CD4-positive, alpha-beta T cell treated with Interleukin-15 for 4 hours (primary cell): ENCODE measurements at places on chromosomes 16 and 17.

DNA sequence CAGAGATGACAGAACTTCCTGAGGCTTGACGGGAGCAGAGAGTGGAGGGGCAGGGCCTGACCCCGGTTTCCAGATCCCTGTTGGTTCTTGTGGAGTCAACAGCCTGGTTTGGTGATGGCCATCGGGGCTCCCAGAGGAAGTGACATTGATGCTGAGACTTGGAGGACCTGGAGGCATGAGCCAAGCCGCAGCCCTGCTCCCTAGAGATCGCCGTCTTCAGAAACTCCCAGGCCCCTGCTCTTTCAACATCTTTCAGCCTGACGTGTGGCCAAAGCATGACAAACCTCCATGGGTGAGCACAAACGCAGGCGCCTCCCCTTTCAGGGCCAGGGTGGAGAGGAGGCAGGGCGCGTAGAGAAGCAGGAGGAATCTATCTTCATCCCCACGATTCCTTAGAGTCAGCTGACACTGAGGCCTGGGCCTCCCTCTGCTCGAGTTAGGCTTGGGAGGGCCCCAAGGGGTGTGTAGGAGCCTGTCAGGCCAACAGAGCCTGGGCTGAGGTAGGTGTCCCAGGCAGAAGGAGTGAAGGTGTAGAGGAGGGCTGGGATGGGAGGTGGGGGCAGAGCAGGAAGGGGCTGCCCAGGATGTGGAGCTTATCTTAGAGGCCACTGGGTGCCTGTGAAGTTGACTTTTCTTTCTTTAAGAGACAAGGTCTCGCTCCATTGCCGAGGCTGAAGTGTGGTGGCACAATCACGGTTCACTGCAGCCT lies 56.1 kb upstream of the MED9 start:
- DNase-seq: no peak

GRCh38 chr16:34803683-34804416 lies 1344.4 kb downstream of the TP53TG3F start:
- no peak for DNase-seq

- no peak for DNase-seq
These were observed 10.4 kb downstream of the RPUSD1 start for GRCh38 chr16:777826-778225.

- no peak for DNase-seq
These were observed 15.7 kb upstream of the DHX8 start for GRCh38 chr17:43467981-43468581.

GRCh38 chr17:70137451-70138230 lies 31.7 kb upstream of the KCNJ2 start:
- DNase-seq: no peak

- no peak for DNase-seq
These were observed 4.6 kb upstream of the SOCS1 start for GRCh38 chr16:11260596-11260966.

DNA sequence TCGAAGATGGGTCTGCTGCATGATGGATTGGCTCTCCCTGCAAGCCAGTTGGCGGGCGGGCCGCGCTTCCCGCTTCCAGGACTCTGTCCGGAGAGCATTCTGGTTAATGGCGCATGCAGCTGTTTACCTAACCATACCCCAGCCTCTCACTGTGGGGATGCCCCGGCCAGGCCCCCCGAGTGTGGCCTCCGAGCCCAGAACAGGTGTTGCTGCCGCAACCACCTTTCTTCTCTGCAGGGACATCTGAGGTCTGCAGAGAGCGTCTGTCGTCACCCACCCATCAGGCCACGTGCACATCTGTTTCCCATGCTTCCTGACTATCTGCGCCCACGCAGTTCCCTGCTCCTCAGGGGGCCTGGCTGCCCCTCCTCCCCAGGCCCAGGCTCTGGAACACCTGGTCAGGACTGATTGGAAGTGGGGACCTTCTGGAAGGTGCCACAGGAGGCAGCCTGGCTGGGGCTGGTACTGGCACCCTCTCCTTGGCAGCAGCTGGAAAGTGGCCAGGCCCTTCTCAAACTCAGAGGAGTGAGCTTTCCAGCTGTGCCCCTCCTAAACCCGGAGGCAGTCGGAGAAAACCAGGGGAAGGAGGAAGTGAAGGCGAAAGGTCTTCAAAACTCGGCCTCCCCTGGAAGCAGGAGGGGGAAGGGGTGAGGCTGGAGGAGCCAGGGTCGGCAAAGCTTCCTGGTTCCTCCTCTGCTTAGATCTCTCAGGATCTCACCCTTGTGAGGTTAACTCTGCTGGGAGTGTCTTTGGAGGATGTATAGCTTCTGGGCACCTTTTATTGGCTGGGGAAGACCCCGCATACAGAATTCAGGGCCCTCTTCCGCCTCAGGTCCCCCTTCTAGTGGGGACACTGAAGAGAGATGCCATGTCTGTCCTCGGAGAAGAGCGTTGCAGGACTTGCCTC lies 64.5 kb upstream of the CIBAR2 start:
- no peak for DNase-seq

GRCh38 chr16:69306031-69306430 lies 5.1 kb upstream of the VPS4A start:
- no peak for DNase-seq

DNA sequence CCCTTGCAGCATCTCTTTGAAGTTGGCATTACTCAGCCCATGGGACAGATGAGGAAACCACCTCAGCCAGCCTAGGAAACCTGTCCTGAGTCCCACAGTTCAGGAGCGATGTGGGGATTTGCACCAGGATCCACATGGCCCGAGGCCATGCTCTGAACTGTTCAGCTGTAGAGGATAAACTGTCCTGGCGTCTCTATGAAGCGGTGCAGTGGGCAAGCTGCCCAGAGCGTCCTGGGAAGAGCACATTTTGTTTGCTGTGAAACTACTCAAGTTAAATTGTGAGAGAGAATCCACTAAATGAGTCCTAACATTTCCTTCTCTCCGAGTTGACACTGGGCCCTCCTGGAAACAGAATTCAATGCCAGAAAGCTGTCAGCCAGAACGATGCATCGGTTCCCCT lies 276.6 kb upstream of the TNRC6C start:
- no peak for DNase-seq

DNA sequence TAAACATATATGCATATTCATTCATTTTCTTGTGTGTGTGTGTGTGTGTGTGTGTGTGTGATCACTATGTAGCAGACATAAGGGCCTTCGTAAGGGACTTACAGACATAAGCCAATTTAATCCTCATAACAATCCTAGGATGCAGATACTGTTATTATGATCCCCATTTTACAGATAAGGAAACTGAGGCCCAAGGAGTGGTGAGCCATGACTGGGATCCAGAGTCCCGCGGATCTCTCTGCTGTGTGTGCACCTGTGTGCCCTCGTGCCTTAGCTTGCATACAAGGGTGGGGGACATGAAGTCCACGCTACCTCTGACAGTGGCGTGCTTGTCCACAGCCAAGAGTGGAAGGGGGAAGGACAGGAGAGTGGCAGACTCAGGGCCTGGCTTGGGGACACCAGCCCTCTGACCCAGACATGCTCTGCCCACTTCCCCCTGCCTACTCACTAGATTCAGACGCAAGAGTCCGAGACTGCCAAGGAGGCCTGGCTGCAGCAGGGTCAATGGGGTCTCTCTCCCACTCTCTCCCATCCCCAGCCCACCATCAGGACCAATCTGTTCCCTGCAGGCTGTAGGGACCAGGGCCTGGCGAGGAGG lies 9.8 kb upstream of the SMTNL2 start:
- DNase-seq: no peak

GRCh38 chr16:85611444-85612190 lies 1.5 kb upstream of the GSE1 start:
- peak; percentile 20 for DNase-seq

DNA sequence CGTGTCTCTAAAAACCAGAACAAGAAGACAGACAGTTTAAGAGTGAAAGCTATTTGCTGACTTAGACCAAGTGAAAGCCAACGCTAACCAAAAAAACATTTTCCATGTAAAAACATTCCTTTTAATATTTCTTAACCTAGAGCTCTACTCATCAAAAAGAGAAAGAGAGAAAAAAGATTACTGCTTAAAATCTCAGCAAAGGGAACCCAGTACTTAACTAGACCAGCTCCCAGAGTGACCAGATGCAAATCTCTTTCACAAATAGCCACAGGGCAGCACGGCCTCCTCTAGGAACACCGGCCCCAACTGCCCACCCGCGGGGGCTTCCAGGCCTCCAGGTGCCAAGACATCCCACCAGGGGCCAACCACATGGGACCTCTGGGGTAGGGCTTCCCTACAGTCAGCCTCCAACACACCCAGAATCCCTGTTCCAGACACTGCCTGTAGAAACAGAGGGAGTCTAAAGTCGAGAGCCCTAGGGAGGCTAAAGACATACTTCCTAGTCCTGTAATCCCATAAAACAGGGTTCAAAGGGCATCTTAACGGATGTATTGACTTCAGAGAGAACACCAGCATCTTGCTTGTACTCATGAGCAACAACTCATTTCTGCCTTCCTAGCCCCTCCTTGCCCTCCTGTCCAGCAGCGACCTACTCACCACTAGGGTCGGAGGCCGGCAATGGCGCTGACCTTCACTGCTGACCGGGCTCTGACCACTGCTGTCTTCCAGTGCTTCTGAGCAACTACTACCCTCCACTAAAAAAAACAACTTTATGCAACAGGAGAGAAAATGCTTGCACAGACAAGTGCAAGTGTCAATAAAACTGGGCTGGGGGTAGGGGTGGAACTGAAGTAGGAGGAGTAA lies 21.3 kb downstream of the ZCCHC14 start:
- no peak for DNase-seq
